ENCODE measurements at places on chromosomes 6 and 20.

- no peak for DNase-seq
These were observed 727 bp downstream of the MRS2 start for GRCh38 chr6:24403501-24403824.

GRCh38 chr6:143164565-143165105 is 103.9 kb downstream of the AIG1 start:
- DNase-seq: no peak

DNA sequence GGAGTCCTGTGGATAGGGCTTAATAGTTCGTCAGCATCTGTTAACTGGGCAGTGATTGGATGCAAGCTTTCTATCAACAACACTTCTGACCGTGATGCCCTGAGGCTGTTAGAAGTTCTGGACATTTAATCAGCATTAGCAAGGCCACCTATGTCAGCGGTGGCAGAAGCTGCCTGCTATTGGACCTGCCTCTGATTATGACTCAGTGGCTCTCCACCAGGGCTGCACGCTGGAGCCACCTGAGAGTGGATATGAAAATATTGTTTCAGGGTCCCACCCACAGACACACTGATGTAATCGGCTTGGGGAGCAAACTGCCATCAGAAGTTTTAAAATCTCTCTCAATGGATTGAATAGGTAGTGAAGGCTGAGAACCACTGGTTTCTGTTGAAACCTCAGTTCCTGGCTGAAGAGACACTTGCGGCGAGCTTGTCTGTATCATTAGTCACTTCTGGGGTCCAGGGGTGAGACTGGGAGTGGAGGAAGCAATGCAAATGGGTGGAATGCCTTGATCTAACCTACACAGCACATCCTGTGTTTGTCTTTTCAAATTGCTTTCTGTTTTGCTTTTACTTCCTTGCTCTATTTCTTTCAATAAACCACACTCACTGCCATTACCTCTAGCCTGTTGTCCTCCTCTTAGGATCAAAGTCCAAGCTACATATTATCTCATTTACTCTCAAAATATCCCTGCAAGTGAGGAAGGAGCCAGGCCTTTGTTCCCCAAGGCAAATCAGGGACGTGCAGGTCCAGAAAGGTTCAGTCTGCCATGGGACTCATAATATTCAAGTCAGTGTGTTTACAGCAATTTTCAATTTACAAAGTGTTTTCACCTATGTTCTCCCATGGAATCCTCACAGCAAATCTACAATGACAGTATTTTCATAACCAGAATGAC is 4.2 kb downstream of the CLIC5 start:
- no peak for DNase-seq

- DNase-seq: peak; percentile 58
These were observed 83.2 kb upstream of the EYA2 start for GRCh38 chr20:46811224-46812084.

DNA sequence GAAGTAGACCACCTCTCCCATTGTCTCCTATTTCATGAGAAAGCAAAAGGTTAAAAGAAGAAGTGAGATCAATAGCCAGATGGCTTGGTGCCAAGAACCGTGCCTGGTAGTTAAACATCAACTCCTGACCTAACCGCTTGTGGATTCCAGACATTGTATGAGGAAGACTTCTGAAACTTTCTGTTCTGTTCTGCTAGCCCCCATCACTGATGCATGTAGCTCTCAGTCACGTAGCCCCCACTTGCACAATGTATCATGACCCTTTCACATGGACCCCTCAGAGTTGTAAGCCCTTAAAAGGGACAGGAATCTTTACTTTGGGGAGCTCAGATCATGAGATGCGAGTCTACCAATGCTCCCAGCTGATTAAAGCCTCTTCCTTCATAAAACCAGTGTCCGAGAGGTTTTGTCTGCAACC is 301.2 kb downstream of the RNGTT start:
- DNase-seq: no peak

DNA sequence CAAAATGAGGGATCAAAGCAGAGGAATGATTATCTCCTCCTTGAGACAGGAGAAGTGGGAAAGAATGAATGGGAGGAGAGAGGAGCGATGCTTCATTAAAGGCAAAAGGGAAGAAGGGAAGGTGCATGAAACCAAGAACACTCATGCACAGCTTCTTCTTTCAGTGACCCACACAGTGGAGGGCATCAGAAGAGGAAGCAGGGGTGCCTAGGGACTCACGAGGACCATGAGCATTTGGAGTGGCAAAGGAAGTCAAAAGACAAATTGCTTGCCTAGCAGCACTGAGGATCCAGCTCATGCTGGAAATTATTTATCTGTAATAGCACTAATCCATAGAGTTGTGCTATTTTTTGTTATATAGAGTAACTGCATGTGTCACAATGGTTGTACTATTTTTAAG is 66.1 kb downstream of the SMLR1 start:
- DNase-seq: no peak

- DNase-seq: no peak
These were observed 1413.9 kb upstream of the ADGRB3 start for GRCh38 chr6:67221226-67221625.

DNA sequence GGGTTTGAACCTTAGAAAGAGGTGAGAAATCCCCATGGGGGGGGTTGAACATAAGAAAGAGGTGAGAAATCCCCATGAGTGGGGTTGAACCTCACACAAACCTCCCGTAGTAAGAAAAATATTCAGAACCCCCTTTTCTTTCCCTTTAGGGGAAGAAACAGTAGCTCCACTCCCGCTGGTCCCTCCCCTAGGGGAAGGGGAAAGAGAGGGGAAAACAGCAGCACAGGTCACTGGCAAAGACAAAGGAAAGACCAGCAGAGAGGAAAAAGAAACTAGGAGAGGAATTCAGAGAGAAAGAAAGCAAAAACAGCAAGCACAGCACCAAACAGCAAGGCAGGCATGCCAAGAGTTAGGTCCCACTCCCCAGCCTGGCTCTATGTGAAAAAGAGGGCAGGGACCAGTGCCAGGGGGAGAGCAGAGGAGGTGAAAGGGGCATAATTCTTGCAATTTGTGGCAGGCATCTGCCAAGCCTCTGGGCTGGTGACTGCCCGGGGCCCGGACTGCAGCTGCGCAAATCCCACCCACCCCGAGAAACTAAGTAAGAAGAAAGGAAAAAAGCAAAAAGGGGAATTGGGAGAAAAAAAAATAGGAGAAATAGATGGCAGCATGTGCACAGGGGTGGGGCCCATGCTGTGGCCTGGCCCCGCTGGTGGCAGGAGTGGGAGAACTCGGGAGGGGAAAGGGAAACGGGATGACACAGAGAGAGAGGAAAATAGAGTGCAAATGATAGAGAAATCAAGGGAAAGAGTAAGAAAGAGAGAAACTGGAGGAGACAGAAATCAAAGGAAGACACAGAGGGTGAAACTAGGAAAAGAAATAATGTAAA is 15.1 kb upstream of the GOPC start:
- DNase-seq: no peak

- DNase-seq: no peak
These were observed 359.0 kb downstream of the ESR1 start for GRCh38 chr6:152166497-152166896.
